ENCODE measurements at places on chromosomes 16 and 17.

- no peak for DNase-seq
These were observed at the start of gene CASKIN1 for GRCh38 chr16:2196162-2196980. Gene CASKIN1, minus strand, starts transcription at chr16:2196605. Its CDS starts 173 bp downstream, at chr16:2196432.

DNA sequence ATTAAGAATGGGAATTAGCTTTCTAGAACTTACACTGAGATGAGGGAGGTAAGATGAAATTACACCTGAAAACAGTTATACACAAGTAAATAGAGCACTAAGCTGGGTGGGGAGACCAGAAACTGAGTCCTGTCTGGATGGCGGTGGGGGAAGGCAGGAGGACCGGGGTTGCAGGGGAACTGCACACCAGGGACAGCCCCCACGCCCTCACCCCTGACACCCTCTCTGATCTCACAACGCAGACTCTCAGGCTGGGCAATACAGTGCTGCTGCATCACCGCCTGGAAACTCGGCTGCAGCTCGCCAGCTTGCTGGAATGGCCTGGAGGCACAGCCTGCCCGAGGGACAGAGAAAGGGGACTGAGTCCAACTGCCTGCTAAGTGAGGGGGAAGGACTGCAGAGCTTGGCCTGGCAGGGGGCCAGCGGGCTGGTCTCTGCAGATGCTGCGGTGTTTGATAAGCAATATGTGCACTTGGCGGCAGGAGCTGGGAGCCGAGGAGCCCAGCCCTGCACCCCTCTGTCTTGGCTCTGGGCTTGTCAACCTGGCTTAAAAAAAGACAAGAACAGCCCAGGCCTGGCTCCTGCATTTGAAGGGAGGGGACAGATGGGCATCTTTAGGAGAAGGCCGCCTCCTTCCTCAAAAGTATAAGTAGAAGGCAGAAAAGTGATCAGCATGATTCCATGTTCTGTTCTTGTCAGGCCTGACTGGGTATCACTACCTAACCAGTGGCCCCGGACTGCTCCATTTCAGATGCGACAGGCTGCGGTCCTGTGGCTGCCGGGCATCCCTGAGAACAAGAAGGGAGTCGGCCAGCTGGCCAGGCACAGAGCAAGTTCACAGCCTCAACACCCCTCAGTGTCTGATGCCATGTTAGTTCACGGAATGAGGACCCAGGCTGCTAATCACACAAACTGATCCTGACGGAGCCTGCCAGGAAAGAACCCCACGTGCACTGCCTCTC lies 30.2 kb downstream of the SPHK1 start:
- DNase-seq, result no peak

DNA sequence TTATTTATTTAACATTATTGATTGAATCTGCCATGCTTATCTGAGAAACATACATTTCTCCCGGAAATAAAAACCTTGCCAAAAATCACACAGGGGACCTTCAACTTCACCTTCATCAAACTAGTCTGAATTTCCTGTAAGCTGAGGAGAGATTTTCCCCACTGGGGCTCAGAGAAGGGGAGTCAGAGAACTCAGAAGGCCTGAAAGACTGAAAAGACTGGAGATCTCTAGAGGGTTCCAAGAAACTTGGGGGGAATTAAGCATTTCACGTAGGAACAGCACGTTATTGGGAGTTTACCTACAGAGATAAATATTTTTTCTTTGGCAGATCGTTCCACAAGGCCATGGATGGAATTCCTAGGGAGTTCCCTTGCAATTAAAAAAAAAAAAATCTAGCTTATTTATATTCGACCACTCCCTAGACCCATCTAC lies 528 bp upstream of the NOL11 start:
- DNase-seq, result no peak

DNA sequence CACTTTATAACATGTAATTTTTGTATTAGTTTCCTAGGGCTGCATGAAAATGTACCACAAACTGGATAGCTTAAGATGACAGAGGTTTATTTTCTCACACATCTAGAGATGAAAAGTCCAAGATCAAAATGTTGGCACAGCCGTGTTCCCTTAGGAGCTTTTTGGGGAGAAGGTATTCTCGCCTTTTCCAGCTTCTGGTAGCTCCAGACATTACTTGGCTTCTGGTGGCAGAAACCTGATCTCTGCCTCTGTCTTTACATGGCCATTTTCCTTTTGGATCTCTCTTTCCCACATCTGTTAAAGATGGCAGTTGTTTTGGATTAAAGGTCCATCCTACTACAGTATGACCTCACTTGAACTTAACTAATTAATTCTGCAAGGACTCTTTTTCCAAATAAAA lies 885.7 kb upstream of the CDH8 start:
- no peak for DNase-seq

GRCh38 chr16:89924297-89924924 lies 1.3 kb downstream of the TUBB3 start:
- DNase-seq, result peak; percentile 19

- no peak for DNase-seq
These were observed 124.6 kb downstream of the C16orf95 start for GRCh38 chr16:87192452-87193073.

- no peak for DNase-seq
These were observed 3.0 kb downstream of the SALL1 start for GRCh38 chr16:51147776-51148677.

DNA sequence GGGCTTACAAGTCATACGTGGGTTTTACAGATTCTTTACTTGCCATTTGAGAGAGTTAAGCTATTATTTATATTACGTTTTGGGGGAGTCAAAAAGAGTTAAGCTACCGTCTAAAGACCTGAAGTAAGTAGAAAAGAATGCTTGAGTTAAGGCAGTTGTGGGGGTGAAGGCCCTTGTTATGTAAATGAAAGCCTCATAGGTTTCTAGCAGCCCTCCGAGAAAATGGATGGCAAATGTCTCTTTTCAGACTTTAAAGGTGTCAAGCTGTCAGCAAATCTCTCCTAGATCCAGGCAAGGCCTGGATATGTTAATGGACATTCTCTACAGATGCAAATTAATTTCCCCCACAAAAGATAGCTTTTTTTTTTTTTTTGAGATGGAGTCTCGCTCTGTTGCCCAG lies 7.2 kb upstream of the EIF4A3 start:
- no peak for DNase-seq

DNA sequence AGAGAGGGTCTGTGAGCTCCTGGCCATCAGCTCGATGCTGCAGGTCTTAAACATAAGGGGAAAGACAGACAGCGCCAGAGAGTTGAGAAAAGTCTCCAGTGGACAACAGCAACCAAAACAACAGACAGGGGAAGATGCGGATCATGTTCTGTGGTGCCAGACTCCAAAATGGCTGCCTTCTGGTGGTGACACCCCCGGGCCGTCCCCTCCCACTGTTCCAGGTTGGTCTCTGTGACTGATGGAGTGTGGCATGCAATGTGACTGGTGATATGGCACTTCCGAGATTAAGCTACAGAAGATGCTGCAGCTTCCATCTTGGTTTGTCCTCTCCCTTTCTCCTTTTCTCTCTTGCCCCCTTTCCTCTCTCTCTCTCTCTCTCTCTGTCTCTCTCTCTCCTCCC lies 40.4 kb upstream of the RBFOX3 start:
- DNase-seq, result no peak

Measured in mammary epithelial cell (primary cell).